ENCODE measurements at places on chromosomes 12 and 14.

- DNase-seq = peak; percentile 17
These were observed 851 bp downstream of the YLPM1 start for GRCh38 chr14:74763803-74764531.

DNA sequence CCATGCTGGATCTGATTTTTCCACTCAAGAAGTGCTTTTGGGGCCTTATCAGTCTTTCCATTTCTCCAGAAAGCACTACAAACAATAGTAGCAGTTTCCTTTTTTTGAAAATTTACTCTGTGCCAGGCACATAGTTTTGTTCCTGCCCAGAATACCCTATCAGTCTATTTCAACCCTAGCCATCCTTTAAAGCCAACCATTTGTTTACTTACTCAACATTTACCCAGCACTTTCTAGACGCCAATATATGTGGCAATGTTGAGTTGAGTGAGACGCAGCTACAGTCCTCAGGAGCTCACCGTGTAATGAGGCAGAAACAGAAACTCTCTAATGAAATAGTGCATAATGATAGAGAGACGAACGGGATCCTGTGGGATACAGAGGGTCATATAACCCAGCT, 32.9 kb upstream of the CHST11 start:
- peak; percentile 10 for DNase-seq

- DNase-seq = no peak
These were observed 76.0 kb downstream of the ACACB start for GRCh38 chr12:109192358-109192757.

- DNase-seq = no peak
These were observed 211.8 kb downstream of the PPM1H start for GRCh38 chr12:62722971-62723680.

DNA sequence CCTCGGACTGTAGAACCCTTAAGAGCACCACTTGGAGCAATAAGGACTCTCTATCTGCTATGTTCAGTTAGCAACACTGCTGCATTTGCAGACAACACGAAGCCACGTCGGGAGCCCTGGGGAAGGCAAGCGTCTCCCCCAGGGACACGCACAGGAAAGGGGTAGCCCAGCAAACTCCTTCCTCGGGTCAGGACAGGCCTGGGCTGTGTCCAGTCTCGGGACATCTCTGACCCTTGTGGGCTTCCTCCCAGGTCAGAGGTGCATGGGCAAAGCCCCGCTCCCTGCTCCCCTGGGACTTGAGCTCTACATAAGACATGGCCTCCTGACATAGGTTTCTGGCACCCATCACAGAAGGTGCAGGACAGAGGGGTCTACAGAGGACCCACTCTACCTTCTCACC, 119.5 kb downstream of the PIWIL1 start:
- DNase-seq = no peak

DNA sequence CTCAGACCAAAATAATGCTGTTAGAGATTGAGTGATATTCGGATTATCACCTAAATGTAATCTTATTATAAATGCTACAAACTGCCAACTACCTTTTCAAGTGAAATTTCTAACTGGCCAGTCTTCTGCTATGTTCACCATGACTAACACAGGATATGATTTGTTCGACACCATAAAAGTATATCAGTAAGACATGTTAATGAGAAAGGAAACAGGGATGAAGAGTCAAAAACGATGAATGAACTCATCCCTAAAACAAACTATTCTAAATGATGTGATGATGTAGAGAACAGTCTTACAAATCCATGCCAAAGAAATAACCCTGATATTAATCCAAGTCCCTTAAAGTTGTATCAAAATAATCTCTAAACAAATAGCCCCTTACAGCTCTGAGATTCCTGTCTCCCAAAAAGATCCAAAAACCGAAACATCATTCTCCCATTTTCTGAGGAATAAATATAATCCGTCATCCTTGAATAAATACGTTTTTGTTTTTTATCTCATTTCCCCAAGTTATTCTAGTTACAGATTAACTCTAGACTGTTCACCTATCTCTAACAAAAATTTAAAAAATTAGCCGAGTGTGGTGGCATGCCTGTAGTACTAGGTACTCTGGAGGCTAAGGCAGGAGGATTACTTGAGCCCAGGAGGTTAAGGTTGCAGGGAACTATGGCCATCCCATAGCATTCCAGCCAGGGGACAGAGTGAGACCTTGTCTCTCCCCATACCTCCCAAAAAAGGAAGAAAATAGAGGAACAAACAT, 9.1 kb downstream of the SCAF11 start:
- no peak for DNase-seq

DNA sequence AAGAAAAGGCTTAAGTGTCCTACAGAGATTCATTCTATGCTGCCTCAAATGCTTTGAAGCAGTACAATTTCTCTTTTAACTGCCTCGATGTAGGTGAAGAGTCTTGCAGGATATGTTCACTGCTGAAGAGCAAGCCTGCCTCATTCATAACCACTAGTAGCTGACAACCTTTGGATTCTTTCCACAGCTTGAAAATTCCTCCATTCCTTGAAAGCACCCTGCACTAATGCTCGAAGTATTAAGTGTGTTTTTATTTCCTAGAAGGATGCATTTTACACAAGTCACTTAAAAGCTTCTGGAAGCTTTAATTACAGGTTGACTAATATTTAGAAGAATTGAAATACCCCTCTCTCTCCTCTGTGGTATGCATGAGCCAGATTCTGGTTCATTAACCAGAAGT, 429.4 kb downstream of the DIO2 start:
- no peak for DNase-seq

- DNase-seq = no peak
These were observed 159.2 kb downstream of the GCH1 start for GRCh38 chr14:54743382-54743781.

DNA sequence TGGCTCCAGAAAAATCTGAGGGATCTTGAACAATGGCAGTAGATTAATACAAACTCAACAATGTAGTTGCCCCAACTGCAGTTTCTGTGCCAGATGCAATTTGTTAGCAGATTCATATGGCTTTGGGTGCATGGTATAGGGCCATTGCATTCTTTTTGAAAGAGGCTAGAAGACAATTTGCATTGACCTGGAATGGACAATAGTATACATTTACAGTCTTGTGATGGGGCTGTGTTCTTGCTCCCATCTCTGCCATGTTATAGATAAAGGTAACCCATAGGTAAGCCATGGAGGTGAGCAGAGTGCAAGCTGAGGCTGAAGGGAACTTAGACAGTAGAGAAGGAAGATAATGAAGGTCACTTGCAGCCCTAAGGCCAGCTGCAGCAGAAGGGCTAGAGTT, 50.1 kb upstream of the DIO3 start:
- no peak for DNase-seq

GRCh38 chr12:48927261-48927660, 2.0 kb upstream of the FKBP11 start:
- DNase-seq = no peak

DNA sequence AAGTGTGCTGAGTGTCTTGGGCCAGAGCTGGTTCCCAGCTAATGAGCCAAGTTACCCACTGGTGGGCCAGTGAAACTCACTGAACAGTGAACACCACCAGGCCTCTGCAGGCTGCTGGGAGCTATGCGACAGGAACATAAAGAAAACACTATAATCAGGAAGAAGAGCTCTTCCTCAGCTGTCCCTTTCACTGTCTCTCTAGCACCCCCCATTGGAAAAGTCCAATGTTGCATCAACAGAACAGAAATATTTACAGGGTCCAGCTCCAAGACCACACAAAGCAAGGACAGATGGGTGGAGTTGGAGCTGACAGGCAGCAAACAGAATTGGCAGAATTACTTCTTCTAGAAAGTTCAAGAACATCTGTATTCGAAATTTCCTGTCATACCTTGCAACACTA, 903.6 kb upstream of the TMEM132C start:
- no peak for DNase-seq

- DNase-seq = no peak
These were observed 324.7 kb upstream of the SFSWAP start for GRCh38 chr12:131386167-131386521.

GRCh38 chr12:12616512-12617310, 5.0 kb downstream of the CREBL2 start:
- no peak for DNase-seq

GRCh38 chr12:119139448-119139847, 39.3 kb upstream of the HSPB8 start:
- DNase-seq = no peak

DNA sequence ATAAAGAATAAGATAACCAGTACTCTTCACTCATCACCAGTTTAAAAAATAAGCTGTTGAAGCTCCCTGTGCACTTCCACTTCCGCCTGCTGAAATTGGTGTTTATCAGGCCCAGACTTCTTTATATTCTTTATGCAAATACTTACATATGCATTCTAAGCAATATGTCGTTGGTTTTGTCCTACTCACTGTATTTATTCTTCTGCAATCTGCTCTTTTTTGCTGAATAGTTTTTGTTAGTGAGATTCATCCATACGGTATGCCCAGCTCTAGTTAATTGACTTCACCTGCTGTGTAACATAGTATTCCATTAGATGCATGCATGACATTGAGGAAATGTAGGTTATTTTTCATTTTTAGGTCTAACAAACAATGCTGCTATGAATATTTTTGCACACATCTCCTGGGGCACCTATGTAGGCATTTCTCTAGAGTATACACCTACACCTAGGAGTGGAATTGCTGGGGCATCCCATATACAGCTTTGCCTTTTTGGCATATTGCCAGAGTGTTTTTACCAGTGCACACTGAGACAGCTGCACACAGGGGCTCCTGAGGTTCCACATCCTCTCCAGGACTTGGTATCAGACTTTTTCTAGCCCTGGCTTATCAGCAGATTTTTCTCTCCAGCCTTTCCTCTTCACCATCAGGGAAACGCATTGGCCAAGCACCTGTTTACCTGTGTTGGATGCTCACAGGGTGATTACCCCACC, 1.0 kb upstream of the NRIP2 start:
- DNase-seq = no peak
